ENCODE measurements at places on chromosomes 7 and 10. TPM values are rescaled to one million over a fixed set of nuclear protein-coding genes. Genes with fewer than 3 reads are reported as not detected.

Gene BBIP1
- total RNA-seq: 31.7 TPM

GRCh38 chr10:18984531-18984930 is 64.1 kb upstream of the MALRD1 start:
- peak; percentile 64 for DNase-seq

DNA sequence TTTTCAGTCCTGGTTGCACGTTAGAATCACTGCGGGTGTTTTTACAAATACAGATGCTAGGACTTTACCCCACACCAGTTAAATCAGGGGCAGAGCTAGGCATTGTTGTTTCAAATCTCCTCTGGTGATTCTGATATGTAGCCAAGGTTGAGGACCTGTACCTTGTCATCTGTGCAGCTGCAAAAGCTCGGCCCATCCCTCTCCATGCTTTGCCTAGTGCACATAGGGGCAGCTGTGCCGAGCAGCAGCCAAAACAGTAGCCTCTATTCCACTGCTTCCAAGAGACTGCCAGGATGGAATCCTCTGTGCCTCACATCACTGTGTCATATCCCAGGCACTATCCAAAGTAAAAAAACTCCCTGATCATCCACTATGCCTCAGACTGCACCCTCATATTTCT is 181.3 kb downstream of the CDK14 start:
- no peak for DNase-seq

Gene BICC1
- 64.7 TPM for total RNA-seq

- no peak for DNase-seq
These were observed 813.3 kb upstream of the C7orf33 start for GRCh38 chr7:147777309-147777708.

Gene PRR15
- total RNA-seq: not detected

GRCh38 chr7:106109521-106110237 is 2.4 kb downstream of the SYPL1 start:
- no peak for DNase-seq

DNA sequence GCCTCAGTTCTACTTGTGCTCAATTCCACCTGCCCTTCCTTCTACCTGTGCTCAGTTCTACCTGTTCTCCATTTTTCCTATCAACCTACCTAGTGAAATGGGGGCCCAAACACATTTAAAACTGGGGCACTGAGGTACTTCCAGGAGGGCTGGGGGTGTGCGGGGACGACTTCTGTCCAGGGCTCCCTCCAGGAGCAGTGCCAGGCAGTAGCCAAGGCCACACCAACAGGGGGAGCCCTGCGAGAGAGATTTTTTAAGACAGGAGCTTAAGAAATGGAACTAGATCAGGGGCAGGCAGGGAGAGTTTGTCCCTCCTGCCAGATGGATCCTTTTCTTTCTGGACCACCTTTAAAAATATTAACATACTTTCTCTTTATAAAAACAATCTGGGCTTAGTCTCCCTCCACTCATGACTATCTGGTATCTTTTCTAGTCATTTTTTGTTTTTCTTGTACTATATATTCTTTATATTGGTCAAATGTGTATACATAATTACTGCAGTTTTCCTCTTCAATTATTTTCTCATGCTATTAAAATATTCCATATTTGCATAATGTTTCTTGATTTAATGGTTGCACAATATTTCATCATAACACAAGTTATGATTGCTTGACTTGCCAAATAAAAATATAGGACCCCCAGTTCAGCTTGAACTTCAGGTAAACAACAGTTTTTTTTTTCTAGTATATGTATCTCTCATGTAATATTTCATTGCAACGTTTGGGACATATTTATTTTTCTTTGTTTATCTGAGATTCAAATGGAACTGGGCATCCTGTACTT is 47.3 kb upstream of the INSYN2A start:
- peak; percentile 13 for DNase-seq

Gene PLA2G12B
- not detected for total RNA-seq

DNA sequence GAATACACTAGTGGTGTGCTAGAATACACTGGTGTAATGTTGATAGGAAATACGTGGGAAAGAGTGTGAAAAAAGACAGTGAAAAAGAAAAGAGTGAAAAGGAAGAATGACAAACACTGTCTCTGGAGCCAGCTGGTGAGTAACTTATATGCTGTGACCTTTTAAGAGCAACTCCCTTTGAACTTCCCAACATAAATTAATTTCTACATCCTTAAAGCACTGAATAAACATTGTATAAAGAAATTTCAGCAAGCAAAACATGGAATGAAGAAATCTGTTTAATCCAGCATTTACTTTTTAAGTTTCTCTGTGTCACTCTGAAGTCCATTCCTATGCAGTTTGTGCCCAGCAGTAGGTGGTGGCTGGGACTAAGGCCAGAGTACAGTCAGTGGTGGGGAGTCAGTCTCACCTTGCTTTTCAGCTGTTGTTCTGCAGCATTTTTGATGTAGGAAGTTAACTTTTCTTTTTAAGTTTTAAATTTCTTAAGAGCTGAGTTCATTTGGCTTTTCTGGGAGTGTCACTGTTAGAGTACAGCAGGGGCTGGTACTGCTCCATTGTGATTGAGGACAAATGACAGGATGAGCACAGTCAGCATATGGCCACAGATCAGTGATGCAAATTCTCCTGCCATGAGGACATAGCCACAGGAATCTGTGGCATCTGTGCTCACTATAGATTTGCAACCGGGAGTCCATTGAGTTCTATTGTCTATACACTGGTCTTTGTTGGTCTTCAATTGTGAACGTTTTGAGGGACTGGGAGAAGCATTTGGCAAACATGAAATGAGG is 321.8 kb downstream of the ZNF248 start:
- DNase-seq: no peak

Gene DYNC1I1
- total RNA-seq: 0.17 TPM

Gene PRPS1L1
- total RNA-seq: not detected

Gene AUTS2
- total RNA-seq: 7.7 TPM

Gene CPED1
- total RNA-seq: 196 TPM

DNA sequence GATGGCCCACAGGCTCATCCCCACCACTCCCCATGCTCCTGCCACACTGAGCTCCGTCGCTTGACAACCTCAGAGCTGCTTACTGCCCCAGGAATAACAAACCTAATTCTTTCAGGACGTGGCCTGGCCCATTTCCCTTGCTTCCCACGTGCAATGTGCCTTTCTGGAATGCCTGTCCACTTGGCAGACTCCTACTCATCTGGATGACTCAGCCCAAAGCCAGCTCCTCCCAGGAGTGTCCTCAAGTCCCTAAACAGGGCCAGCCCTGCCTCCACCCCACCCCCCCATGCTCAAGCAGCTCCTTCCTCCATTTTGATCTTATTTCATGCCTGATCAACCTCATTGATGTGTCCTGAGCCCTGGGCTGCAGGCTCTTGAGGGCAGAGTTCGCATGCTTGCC is 164.9 kb upstream of the RNF32 start:
- DNase-seq: peak; percentile 85

Gene ATG9B
- total RNA-seq: under 0.01 TPM

DNA sequence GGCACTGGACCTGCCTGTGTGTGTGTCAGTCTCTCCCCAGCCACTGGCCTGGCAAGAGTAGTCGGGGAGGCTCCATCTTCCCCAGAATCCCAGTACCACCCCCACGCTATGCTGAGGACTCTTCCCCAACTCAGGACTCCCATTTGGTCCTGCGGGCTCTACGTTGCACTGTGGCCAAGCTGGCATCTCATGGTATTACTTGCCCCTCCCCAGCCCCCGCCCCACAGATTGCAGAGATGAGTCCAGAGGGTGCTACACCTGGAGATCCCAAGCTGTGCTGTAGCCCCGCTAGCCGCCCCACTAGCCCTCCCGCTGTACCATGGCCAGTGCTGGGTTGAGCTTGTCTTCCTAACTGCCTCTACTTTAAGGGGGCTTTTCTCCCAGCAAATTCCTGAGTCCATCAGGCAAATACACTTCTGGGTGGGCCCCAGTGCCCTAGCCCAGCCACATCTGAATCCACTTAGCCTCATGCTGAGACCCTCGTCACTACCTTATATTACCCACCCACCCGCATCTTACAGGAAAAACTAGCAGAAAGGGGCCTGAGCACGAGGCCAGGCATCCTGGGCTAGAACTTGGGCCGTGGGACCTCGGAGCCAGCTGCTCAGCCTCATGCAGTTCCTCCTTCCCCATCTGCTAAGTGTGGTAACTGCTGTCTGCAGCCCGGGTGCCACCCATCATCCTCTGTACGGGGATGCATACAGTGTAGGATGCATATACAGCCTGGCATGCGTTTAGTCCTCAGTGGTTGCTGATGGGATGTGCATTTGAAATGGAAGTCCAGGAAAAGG is 65.8 kb upstream of the CACUL1 start:
- no peak for DNase-seq

Gene IGFBP1
- total RNA-seq: not detected
